ENCODE measurements at places on chromosomes 6 and 20. TPM values are rescaled to one million over a fixed set of nuclear protein-coding genes. Genes with fewer than 3 reads are reported as not detected.

The GSTA2 gene
- not detected for polyA plus RNA-seq

The PRR18 gene
- polyA plus RNA-seq = not detected

The VGLL2 gene
- polyA plus RNA-seq = not detected

The SALL4 gene
- polyA plus RNA-seq = not detected

The LPA gene
- not detected for polyA plus RNA-seq

The TNFRSF21 gene
- 0.43 TPM for polyA plus RNA-seq

The SPTLC3 gene
- polyA plus RNA-seq = not detected

The CDH26 gene
- 3.0 TPM for polyA plus RNA-seq

The FGD2 gene
- polyA plus RNA-seq = 50.0 TPM

The CSE1L gene
- 8.5 TPM for polyA plus RNA-seq

The DOP1A gene
- polyA plus RNA-seq = 2.5 TPM

The SOX18 gene
- polyA plus RNA-seq = not detected

The JAG1 gene
- 6.8 TPM for polyA plus RNA-seq

The ZNF341 gene
- polyA plus RNA-seq = 12.8 TPM

The FHL5 gene
- not detected for polyA plus RNA-seq

The THEMIS gene
- polyA plus RNA-seq = 0.16 TPM

The PBOV1 gene
- not detected for polyA plus RNA-seq

The IMPG1 gene
- polyA plus RNA-seq = not detected

The SFT2D1 gene
- 166 TPM for polyA plus RNA-seq

The VIP gene
- not detected for polyA plus RNA-seq

The FOXF2 gene
- 0.03 TPM for polyA plus RNA-seq

The POM121L2 gene
- not detected for polyA plus RNA-seq

The DEF6 gene
- 59.3 TPM for polyA plus RNA-seq

The GGTLC1 gene
- polyA plus RNA-seq = not detected

The HIVEP2 gene
- 1.4 TPM for polyA plus RNA-seq

The PRND gene
- not detected for polyA plus RNA-seq

The CALHM4 gene
- not detected for polyA plus RNA-seq

The LY6G6F gene
- 0.51 TPM for polyA plus RNA-seq

The RAET1G gene
- polyA plus RNA-seq = not detected

The ABHD16B gene
- polyA plus RNA-seq = 0.14 TPM

The PM20D2 gene
- 2.1 TPM for polyA plus RNA-seq

The BMP7 gene
- polyA plus RNA-seq = not detected

The GPR63 gene
- not detected for polyA plus RNA-seq

The PPIL6 gene
- polyA plus RNA-seq = 0.14 TPM

The ATP9A gene
- polyA plus RNA-seq = not detected

The UBE3D gene
- polyA plus RNA-seq = 1.7 TPM

The PTCRA gene
- polyA plus RNA-seq = 0.83 TPM

The CITED2 gene
- 43.9 TPM for polyA plus RNA-seq

The ZC3H12D gene
- polyA plus RNA-seq = 1.2 TPM
